Heart right ventricle (tissue), 16 donors: ENCODE measurements at places on chromosomes 11 and 22.

GRCh38 chr11:21896216-21896615 lies 296.7 kb upstream of the ANO5 start:
- no peak overlapping the region for H3K27ac ChIP-seq
- H3K36me3 ChIP-seq = no peaks in the 10 kb centered on the region
- H3K27me3 ChIP-seq = no peaks in the 10 kb centered on the region
- no peak overlapping the region for H3K4me3 ChIP-seq

- H3K27ac ChIP-seq = no peak overlapping the region
- H3K36me3 ChIP-seq = no peaks in the 10 kb centered on the region
- DNase-seq = no peak
- H3K4me3 ChIP-seq = no peak overlapping the region
Measured at GRCh38 chr11:44417731-44418455, 108.0 kb upstream of the ALX4 start.

GRCh38 chr11:123316003-123316402 lies 114.1 kb upstream of the GRAMD1B start:
- no peak overlapping the region for H3K27ac ChIP-seq
- peaks cover 7% of the 10 kb centered on the region for H3K4me1 ChIP-seq
- no peaks in the 10 kb centered on the region for H3K27me3 ChIP-seq
- H3K4me3 ChIP-seq = no peak overlapping the region
- no peak for DNase-seq

DNA sequence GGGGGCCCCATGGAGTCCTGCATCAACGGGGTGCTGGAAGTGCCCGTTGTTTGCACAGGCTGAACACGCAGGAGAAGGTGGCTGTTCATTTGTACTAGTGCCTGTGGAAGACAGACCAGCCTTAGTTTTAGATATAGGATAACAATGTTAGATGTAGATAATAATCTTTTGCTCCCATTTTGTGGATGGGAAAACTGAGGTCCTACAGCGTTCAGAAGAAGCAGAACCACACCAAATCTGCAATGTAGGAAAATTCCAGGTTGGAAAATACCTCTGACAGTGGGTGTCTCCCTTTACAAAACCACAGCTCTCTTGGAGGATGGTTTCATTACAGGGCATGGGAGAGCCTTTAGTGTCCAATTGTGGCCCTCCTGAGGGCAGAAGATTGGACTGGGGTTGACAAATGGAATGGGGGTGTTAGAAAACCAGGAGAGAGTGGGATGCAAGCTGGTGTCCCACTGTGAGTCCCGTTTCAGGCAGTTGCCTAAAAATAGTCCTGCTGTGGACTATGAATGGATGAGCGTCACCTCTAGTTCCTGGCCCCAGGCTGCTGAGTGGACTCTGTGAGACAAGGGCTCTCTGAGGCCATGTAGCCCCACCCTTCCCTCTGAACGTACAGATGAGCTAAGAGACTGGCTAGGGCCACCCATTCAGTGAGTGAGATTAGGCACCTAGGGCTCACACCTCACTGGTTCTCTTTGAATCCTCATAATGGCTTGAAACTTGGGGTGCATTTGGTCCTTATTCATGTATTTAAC lies 508.8 kb downstream of the MN1 start:
- H3K27me3 ChIP-seq = peaks cover 68% of the 10 kb centered on the region
- H3K36me3 ChIP-seq = no peaks in the 10 kb centered on the region
- DNase-seq = no peak
- no peaks in the 10 kb centered on the region for H3K4me1 ChIP-seq

DNA sequence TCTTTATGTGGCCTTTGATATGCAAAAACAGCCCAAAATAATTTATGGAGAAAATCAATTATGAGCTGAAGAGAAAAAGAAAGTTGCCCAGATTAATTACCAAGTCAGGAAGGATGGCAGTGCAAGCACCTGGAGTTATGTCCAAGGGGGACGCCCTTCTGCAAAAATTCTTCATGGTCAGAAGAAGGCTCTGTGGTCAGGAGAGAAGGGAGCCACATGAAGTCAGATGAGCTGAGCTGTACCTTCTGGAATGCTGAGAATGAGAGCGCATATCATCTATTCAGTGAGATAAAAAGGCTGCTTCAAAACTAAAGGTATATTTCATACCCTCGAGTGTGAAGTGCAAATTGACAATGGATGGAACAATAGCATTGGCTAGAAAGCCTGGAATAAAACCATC lies 607.4 kb downstream of the NTM start:
- no peak overlapping the region for H3K27ac ChIP-seq
- no peaks in the 10 kb centered on the region for H3K4me1 ChIP-seq
- no peaks in the 10 kb centered on the region for H3K36me3 ChIP-seq
- H3K4me3 ChIP-seq = no peak overlapping the region
- no peak for DNase-seq

DNA sequence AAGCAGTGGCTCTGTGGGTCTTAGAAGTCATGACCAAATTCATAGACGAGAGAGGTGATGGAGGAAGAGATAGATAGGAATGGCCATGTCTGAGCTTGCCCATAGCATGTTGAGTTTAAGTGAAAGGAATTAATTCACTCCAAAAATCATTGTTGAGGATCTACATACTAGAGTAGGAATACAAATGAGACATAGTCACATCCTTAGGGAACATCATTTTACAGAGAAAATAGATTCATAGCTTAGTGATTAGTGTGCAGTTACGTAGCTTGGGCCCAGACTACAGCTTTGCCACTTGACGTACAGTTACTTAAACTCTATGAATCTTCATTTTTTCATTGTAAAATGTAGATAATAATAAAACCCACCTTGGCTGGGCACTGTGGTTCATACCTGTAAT lies 21.4 kb upstream of the BMAL1 start:
- peaks cover 9% of the 10 kb centered on the region for H3K4me1 ChIP-seq
- H3K36me3 ChIP-seq = no peaks in the 10 kb centered on the region
- no peaks in the 10 kb centered on the region for H3K27me3 ChIP-seq
- DNase-seq = no peak
- no peak overlapping the region for H3K4me3 ChIP-seq
